Activated CD4-positive, alpha-beta T cell treated with anti-CD3 and anti-CD28 coated beads for 48 hours (primary cell): ENCODE measurements at places on chromosomes 16 and 17.

GRCh38 chr16:20969386-20969785 lies 68.8 kb downstream of the LYRM1 start:
- DNase-seq, result no peak

DNA sequence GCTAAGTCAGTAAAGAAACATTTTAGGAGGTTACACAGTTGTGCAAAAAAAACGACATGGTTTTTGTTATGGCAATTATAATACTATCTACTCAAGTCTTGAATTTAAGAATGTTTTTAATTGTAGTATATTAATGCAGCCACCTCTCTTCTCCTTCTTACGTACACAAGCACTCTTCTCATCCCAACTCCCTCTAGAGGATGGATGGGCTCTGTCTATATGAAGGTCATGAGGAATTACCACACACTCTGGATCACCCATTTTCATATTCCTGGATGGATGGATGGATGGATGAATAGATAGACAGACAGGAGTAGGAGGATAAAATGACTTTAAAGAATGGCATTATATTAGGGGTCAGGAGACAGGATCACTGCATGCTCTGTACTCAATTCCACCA lies 120.0 kb downstream of the PHKB start:
- no peak for DNase-seq

- DNase-seq, result no peak
Measured at GRCh38 chr16:10162981-10163380, 19.2 kb downstream of the GRIN2A start.

DNA sequence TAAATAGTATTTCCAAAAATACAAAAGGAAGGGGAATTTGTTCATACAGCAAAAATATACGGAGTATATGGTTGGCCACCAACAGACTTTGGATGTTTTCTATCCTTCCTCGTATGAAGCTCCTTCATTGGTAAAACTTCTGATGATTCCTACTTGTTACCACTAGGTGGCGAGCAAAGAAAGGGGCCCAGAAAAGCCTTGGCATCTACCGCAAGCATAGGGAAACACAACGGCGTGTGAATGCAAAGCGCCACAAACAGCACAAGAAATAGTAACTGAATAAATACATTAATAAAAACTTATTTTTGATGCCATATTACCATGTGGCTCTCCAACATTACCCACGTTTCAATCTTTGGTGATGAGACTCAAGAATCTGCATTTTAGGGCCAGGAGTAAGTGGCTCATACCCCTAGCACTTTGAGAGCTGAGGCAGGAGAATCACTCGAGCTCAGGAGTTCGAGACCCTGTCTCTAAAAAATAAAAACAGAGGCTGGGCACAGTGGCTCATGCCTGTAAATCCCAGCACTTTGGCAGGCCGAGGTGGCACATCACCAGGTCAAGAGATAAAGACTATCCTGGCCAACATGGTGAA lies 34.5 kb downstream of the YWHAE start:
- DNase-seq, result peak; percentile 59

DNA sequence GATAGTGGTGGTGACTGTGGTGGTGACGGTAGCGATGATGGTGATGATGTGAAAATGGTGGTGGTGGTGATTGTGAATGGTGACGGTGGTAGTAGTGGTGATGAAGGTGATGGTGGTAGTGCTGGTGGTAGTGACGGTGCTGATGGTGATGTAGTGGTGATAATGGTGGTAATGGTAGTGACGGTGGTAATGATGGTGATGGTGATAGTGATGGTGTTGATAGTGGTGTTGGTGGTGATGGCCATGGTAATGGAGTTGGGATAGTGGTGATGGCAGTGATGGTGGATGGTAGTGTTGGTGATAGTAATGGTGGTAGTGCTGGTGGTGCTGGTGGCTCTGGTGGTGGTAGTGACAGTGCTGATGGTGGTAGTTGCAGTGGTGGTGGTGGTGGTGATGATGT lies 14.7 kb upstream of the RBFOX1 start:
- DNase-seq, result no peak

DNA sequence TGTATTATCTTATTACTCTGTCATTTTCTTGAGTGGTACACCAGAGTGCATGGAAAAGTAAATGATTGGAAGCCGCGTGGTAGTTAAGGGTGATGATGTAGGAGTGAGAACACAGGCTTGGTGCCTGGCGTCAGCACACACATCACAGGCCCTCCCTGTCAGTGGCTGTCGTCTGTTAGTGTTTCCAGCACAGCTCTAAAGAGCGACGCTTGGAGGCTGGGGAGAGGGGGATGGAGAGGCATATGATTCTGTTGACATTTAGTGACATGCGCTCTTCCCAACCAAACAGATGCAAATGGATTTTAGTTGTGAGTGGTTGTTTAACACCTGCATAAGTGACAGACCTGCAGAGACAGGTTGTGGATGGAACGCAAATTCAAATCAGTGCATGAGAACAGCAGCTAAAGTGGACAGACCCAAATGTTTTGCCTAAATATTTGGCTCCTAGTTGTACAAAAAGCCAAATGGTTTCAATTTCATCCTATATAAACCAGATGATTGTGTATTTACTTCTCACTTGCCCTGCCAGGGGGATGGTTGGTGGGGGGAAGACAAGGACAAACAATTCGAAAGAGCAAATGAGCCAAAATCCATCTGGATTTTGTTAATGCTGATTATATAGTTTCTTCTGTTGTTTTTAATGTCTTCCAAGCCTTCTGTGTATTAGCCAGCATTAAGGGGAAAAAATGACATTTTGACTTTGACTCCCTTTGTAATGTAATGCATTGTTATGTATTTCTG lies 222.3 kb downstream of the WWOX start:
- DNase-seq, result no peak

- no peak for DNase-seq
Measured at GRCh38 chr16:48608452-48608851, 1.5 kb downstream of the N4BP1 start.

GRCh38 chr16:66337463-66338188 lies 28.9 kb upstream of the CDH5 start:
- DNase-seq, result no peak

- no peak for DNase-seq
Measured at GRCh38 chr16:51615141-51615540, 464.1 kb upstream of the SALL1 start.

DNA sequence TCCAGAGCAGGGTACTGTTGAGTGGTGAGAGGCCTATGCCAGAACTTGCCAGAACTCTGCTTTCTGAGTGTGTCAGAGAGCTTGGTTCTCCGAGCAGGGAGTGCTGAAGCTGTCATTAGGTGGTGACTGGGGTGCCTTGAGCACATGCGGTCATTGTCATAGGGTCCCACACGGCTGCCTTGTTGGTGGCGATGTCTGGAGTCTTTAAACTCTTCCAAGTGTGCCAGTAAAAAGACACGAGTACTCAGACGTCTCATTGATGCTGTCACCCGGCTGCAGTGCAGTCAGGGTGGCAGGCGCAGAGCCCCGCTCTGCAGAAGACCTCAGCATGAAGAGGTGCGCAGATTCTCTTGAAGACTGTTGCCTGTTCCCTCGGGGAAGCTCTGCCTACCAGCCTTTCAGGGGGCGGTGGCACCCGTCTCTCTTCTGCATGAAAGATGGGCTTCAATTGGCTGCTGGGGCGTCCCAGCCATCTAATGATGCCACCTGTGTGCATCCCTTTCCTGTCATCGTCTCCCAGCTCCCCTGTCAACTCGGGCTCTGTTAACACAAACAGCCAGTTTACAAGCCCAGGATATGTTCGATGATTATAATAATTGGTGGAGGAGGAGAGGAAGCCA lies 58.3 kb downstream of the NKD1 start:
- no peak for DNase-seq

DNA sequence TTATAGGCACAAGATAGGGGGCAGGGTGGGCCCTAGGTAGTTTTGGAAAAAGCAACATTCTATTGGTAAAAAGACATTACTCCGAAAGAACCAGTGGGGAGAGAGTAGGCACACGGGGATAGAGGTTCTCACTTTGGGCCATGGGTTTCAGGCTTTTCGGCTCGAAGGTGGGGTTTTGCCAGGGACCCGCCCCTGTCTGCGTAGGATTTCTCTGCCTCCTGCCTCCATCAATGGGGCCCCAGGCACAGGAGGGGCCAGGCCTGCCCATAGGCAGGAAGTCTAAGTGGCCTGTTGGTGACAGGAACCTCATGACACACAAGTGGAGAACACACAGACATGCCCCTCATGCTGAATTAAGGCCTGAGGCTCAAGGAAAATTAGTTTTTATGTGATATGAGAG lies 57.5 kb downstream of the RNF213 start:
- DNase-seq, result no peak

DNA sequence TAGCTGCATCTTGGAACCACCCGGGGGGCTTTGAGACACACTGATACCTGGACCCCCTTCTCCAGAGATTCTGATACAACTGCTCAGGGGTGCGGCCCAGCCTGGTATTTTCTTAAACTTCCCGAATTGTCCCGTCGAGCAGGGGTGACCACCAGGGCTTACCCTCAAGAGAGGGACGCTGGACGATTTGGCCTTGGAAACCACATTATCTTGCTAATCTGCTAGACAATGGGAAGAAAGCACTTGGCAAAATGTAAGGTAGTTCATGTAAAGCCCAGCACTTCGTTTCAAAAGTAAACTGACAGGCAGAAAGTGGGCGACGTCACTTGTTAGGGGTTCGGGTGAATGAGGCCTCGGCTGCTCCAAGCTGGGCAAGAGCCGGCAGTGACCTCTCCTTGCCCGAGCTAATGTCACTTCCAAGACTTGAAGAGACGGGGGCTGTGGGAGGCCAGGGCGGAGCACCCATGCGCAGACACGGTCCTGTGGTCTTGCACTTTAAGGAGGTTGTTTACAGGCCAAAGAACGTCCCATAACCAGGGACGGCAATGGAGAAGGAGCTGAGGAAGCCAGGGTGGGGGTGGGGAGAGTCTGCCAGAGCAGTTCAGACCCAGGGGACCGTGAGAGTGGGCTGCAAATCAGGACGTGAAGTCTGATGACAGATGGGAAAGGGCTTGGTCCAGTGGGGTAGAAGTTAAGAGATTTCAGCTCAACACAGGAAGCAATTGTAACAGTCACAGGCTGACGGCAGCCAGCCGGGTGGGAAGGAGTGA lies 152.7 kb upstream of the GSE1 start:
- DNase-seq, result no peak

DNA sequence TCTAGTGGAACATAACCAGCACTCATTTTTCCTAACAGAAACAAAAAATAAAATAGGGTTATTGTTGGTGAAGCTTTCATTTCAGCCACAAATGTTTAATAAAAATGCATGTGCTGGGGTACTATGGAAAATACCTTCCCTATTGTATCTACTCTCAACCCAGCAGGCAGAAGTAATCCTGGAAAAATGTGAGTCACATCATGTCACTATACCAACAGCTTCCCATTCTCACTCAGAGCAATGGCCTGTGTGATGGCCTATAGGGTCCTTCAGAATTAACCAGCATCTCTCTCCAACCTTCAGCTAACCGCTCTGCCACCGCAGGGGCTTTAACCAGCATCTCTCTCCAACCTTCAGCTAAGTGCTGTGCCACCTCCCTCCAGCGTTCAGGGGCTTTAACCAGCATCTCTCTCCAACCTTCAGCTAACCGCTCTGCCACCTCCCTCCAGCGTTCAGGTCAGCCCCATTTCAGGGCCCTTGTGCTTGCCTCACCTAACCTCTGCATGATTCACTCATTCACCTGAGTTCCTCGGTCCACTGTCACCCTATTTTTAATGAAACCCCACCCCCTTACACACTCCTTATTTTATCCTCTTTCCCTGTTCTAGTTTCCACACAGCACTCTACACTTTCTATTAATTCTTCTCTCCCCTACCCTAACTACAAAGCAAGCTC lies 34.0 kb downstream of the UBE2G1 start:
- no peak for DNase-seq

GRCh38 chr16:57997176-57997527 lies 3.3 kb downstream of the ZNF319 start:
- DNase-seq, result no peak

DNA sequence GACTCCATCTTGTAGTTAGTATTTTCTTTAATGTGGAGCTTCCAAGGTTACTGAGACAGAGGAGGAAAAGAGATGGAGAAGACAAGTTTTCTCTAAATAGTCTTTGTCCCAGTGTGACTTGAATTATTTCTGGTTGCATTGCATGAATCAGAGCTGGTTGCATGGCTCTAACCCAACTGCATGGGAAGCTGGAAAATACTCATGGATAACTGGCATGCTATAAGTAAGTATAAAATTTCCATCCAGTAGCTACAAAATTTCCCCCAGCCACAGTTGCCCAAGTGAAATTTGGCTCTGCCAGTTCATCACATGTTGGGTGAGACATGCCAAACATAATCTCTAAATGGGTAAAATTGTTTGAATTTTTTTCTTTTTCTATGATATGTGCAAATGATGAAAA lies 1161.5 kb downstream of the CDH11 start:
- no peak for DNase-seq

- no peak for DNase-seq
Measured at GRCh38 chr17:35028531-35029262, 34.8 kb downstream of the RFFL start.

GRCh38 chr16:11621920-11622651 lies 35.4 kb upstream of the LITAF start:
- peak; percentile 45 for DNase-seq

DNA sequence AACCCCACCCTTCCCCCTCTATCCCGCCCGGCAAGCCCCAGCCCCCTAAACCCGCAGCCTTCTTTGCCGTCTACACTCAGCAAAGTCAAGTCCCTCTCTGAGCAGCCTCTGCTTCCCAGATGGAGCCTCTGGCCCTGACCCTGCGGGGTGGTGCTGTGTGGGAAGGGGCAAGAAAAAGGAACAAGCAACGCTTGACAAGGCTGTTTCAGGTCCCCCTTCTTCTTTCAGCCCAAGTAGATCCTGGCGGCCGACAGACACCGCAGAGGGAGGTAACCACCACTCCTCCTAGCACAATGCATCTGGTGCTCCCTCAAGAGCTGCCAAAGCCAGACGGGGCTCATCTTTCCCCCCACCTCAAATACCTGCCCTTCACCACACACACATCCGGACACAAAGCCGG lies 178.3 kb downstream of the ENGASE start:
- no peak for DNase-seq

DNA sequence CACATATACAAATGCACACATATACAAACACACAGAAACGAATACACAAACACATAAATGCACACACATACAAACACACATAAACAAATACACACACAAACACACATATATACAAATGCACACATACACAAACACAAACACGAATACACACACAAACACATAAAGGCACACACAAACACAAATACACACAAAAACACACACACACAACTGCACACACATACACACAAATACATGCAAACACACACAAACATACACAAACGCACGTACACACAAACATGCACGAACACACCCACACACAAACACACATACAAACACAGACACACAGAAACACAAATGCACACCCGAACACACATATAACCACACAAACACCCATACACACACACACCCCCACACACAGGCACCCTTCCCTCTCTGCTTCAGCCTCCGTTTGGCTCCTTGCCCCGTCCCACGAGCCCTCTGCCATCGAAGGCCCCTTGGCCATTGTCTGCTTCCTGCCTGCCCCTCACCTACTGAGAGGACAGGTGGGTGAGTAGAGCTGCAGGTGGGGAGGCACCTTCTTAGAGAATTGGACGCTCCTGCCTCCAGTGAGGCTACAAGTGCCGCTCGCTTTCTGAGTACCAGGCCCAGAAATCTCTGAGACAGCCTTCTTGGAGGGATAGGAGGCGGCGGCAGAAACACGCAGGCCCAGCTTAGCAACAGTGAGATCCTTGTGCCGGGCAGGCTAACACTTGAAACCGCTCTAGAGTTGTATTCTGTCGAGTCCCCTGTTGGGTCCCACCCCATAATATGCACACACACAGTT lies 331.2 kb downstream of the FOXL1 start:
- DNase-seq, result no peak

- no peak for DNase-seq
Measured at GRCh38 chr17:859061-859823, 77.1 kb downstream of the MRM3 start.

- DNase-seq, result no peak
Measured at GRCh38 chr16:27462846-27463682, 61.1 kb downstream of the IL21R start.
